ENCODE measurements at places on chromosomes 3 and 15. TPM values are rescaled to one million over a fixed set of nuclear protein-coding genes. Genes with fewer than 3 reads are reported as not detected.
A peak's percentile ranks its signal among the peaks of the same experiment; 100 is the strongest.

DNA sequence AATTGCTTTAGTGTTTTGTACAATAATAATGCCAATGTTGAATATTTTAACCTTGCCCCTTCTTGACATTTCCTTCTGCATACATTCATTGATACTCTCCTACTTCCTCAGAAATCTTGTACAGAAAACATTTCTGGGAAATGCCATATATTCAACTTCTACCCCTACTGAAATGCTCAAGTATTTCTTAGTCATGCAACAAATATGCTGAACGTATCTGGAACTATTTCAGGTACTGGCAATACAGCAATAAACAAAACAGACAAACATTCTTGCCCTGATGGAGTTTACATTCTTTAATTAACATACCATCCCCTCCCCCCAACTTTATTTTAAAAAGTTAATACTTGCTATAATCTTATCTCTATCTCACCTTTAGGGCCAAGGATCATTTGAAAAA, 147.2 kb downstream of the STAG1 start:
- DNase-seq = no peak

- no peak for DNase-seq
These were observed 174.3 kb upstream of the ZBTB20 start for GRCh38 chr3:115321400-115321805.

DNA sequence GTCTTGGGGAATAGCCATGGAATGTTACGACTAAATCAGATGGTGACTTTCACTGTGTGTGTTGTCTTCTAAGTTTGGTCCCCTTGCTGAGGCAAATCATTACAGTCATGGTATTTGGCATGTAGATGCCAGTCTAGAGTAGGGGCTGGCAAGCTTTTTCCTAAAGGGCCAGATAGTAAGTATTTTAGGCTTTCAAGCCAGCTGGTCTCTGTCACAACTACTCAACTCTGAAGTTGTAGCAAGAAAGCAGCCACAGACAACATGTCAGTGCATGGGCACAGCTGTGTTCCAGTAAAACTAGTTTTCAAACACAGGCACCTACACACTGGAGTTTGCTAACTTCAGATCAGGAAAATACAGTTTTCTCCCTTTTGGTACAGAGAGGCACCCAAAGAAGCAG, 39.3 kb downstream of the CCR3 start:
- no peak for DNase-seq

DNA sequence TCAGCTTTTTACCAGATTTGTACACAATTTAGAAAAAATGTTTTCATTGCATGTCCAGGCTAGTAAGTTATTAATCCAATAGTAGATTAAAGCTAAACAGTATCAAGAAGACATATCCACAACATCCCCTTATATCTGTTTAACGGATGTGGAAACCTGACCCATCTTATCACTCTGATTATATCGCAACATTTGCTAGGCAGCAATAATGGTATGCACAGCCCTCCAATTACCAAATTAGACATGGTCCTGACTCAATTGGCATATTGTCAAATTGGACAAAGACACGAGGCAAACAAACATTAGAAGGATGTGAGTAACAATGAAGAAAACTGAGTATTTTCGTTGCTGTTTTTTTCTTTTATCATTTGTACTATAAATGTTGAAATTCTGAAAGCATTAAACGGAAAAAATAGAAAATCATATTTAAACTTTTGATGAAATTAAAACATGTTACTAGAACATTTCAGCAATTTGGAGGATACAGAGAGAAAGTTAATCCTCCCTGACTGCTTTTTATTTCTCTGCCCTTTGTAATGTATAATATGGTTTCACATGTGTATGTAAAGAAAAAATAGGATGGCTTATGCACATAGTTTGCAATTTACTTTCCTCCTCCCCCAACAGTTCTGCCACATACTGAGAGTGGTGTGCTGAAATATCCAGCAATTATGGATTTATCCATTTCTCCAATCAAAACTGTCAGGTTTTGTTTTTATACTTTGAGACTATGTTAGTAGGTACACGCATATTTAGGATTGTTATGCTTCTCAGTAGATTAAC, 633.7 kb downstream of the ZIC1 start:
- DNase-seq = no peak

- DNase-seq = no peak
These were observed 4.0 kb downstream of the TMEM89 start for GRCh38 chr3:48617559-48617958.

DNA sequence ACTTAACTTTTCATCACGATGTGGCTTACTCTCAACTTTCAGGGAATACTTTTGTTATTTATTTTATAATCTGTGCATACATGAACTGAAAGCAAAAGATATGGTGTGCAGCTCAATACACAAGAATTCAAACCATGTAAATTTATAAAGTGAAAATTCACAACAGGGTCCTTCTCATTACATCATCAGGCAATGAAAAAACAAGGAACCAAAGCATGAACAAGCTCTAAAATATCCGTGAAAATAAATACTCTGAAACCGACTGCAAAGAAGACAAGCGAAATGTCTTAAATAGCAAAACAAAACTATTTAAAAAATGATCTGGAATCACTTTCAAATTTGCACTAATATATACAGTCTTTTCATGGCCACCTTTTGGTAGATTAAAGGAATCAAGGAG, 28.9 kb downstream of the GNB5 start:
- no peak for DNase-seq

GRCh38 chr3:177928172-177928873, 607.9 kb upstream of the KCNMB2 start:
- DNase-seq = no peak

DNA sequence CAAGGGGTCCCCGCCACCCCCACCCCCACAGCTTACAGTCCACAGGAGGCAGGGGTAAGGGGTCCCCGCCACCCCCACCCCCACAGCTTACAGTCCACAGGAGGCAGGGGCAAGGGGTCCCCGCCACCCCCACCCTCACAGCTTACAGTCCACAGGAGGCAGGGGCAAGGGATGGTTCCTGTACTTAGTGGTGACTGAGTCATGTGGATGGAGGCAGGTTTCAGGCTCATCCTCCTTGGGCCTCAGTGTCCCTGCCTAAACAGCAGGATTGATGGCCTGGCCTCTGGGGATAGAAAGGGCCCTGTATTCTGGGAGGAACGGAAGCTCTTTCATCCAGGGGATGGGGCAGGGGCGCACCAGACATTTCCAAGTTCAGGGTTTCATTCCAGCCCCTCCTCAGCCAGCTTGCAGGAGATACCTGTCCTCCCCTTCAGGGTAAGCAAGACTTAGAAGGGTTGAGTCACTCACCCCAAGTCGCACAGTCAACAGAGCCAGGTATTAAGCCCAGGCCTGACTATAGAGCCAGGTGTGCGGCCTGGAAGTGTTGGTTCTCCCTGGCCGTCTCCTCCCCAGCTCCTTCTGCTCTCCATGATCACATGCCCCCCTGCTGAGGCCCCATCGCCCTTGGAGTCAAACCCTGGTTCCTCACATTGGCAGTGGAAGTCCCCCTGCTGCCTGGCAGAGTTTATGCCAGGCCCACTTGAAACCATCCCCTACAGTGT, 12.5 kb downstream of the CSK start:
- no peak for DNase-seq

DNA sequence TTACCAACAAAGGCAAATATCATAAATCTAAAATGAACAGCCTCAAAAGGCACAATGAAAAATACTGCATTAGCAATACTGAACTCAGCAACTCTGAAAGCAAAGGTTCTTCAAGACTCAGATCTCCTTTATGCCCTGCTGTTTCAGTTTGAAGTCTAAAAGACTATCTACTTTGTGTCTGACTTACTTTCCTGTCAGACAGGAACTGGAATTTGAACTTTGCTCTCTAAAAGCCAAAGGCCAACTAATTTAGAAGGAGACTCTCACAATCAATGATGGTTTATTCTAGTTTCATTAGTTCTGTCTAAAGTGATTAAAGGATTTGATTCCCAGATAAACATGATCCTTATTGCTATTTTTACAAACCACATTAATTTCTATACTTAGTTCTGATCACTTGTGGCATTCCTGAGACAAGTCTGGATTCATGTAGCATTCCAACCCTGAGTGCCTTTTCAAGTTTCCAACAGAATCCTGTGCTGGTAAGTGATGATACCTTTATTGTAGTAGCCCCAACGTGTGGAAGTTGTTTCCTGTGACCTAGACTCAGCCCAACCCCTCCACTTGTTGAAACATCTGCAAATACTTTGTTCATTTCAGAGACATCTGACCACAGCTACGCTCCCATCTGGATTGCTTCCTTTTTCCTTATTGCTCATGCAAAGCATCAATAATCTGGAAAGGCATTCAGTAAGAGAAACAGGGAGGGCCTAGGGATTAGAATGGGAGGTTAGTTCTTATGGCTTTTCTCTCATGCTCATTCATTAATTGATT, 14.9 kb upstream of the LEKR1 start:
- DNase-seq = no peak

- DNase-seq = no peak
These were observed 38.2 kb downstream of the TMCC1 start for GRCh38 chr3:129855170-129855831.

DNA sequence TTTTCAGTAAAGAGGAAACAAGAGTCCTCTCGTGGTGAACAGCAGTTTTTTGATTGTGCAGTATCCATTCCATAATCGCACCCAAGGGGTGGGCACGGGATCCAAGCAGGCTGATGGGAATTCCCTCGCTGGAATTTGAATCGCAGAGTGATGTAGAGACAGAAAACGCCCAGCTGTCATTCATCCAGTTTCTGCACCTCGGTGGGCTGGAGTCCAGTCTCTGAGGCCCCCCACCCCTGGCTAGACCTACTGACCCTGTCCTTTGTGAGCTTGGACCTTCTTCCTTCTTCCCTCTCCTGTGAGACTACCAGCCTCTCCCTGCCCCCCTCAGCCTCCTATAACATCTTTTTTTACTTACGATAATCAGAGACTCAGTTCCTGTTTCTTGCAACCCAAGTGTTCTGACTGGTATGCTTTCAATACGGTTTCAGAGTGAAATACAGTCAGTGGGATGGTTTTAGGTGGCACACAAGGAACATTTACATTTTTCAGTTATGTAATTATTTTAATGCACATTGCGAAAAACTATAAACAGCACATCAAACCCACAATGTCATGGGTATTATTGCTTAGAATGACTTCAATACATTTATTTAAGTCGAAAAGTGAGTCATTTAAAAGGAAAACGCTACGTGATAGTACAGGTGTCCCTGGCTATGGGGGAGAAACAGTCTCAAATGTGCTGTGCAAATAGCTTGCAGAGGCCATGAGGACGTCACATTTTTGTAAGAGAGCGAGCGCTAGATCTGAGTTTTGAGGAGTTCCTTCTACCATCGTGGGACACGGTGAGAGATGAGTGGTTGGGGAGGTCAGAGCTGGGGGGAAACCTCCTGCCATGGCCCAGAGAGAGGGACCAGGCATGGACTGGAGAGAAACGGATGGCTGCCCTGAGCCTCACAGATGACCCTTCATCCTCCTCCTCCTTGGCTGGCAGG, 37.5 kb upstream of the CHST2 start:
- peak; percentile 27 for DNase-seq

GRCh38 chr15:81049835-81050234, 49.1 kb downstream of the TLNRD1 start:
- no peak for DNase-seq

DNA sequence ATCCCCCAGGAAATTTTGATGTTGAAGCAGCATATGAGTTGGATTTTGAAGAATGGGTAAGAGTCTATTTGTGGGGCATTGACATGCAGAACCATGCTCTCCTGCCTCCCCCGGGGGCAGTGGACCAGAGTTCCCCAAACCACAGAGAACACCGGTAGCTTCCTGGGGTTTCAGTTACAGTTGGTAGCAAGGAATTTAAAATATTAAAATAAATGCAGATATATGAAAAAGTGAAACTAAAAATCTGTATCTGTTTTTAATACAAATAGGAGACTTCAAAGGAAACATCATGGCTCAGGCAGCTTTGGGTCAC, 37.4 kb downstream of the SLC9A9 start:
- no peak for DNase-seq

- no peak for DNase-seq
These were observed 5.3 kb upstream of the CALML4 start for GRCh38 chr15:68210409-68210756.

- no peak for DNase-seq
These were observed 113.8 kb downstream of the PPM1L start for GRCh38 chr3:160869825-160870224.

DNA sequence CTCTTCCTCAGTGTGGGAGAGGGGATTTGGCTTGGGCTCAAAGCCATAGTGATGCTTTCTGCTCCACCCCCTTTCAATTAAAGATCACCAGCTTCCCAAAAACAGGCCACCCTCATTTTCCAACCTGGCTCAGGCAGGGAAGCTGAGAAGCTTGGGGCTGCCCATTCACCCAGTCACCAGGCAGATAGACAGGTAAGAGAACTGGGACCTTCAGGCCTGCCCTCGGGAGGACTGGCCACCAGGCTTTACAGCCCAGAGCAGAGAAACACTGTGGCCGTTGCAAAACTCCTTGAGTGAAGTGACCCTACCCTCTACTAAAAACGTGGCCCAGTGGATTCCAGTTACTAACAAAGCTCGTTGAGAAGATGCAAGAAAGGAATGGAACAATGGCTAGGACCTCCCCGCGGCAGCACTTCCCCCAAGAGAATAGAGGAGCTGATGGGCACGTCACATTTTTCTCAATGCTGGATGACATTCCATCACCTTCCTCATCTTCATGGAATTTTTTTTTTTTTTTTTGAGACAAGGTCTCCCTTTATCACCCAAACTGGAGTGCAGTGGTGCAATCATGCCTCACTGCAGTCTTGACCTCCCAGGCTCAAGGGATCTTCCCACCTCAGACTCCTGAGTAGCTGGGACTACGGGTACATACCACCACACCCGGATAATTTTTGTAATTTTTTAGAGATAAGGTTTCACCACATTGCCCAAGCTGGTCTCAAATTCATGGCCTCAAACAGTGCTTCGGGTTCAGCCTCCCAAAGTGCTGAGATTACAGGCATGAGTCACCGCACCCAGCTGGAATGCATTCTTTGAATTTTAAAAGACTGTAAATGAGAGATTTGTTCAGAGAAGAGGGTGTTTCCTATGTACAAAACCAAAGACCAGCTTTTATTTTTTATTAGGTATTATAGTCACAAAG, 37.9 kb downstream of the LIPC start:
- DNase-seq = no peak

DNA sequence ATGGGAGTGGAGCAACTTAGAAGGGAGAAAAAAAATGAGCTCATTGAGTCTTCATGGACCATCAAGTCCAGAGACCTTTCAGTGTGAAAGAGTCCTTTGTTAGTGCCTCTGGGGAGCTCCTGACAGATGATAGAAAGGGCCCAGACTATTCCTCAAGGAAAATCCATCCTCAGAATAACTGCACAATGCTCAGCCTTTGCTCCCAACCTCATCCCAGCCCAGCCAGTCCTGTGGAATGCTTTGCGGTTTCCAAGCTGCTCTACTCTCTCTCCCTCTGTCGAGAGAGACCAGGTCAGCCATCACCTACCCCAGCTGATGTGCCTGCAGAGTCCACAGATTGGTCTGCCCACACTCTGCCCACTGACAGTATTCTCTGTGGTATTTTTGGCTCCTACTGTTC, 406.2 kb downstream of the MFSD1 start:
- DNase-seq = no peak

- DNase-seq = no peak
These were observed 886.6 kb downstream of the TBL1XR1 start for GRCh38 chr3:176310641-176311040.

SPINT1 gene
- 17.3 TPM for total RNA-seq

SLC9C1 gene
- not detected for total RNA-seq

TCAIM gene
- total RNA-seq = 25.3 TPM

SERPINI1 gene
- 3.9 TPM for total RNA-seq

ZNF80 gene
- total RNA-seq = 0.53 TPM

CAPN3 gene
- 9.0 TPM for total RNA-seq

Measured in activated T-cell treated with anti-CD3 and anti-CD28 coated beads, Interleukin-2, amount 50 U/mL, for 72 hours (primary cell).